ENCODE measurements at places on chromosomes 3 and 15.

GRCh38 chr3:126985132-126985985 lies 2.4 kb downstream of the PLXNA1 start:
- DNase-seq, result peak; percentile 43

DNA sequence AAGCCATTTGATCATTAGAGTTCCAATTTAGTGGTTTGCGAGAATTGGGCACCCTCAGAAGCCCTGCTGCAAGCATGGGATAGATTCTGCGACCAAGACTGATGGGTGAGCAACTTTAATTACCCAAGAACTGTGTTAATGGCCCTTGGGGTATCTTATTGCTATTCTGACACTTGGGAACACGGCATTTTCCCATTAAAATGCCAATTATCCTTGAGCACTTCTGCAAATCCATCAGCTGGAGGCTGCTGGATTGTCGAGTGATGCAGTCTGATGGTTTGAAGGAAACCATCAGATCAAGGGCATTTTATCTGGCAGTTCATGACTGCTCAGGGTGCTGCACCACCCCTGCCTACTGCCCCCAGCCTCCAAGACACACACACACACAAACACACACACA lies 183.6 kb upstream of the PROK2 start:
- DNase-seq, result no peak

- DNase-seq, result no peak
These were observed 737.4 kb downstream of the ZNF385D start for GRCh38 chr3:21013566-21013965.

- no peak for DNase-seq
These were observed 67.3 kb upstream of the ST3GAL6 start for GRCh38 chr3:98695796-98696195.

- peak; percentile 8 for DNase-seq
These were observed 79.4 kb upstream of the THBS1 start for GRCh38 chr15:39501366-39502081.

GRCh38 chr3:182821221-182821981 lies 28.1 kb downstream of the ATP11B start:
- no peak for DNase-seq

All from eye (tissue), 1 donor.